Urinary bladder (tissue), 4 donors: ENCODE measurements at places on chromosomes 6 and 20. TPM values are rescaled to one million over a fixed set of nuclear protein-coding genes. Genes with fewer than 3 reads are reported as not detected.

OPRL1 gene
- 0.67 TPM for polyA plus RNA-seq

TSHZ2 gene
- polyA plus RNA-seq = 6.5 TPM

DLL1 gene
- 22.1 TPM for polyA plus RNA-seq

RAMACL gene
- polyA plus RNA-seq = 0.37 TPM

GJA1 gene
- 117 TPM for polyA plus RNA-seq

TRIM15 gene
- not detected for polyA plus RNA-seq

C6orf58 gene
- polyA plus RNA-seq = not detected

RHAG gene
- 0.24 TPM for polyA plus RNA-seq

PTCRA gene
- not detected for polyA plus RNA-seq

NCOA5 gene
- 21.9 TPM for polyA plus RNA-seq

DLK2 gene
- 0.67 TPM for polyA plus RNA-seq

HLA-A gene
- 962 TPM for polyA plus RNA-seq

TRIM31 gene
- polyA plus RNA-seq = 9.6 TPM

SLC22A23 gene
- 4.9 TPM for polyA plus RNA-seq

HLA-DRB1 gene
- 107 TPM for polyA plus RNA-seq

RSPO3 gene
- polyA plus RNA-seq = 4.4 TPM
